NCI-H2029 treated with DMSO at 0.1 percent for 48 hours (cell line): ENCODE measurements at places on chromosomes 16 and 17.

- no peak for DNase-seq
Observed at GRCh38 chr16:87172632-87173031, 144.6 kb downstream of the C16orf95 start.

GRCh38 chr17:73757420-73757819, 113.2 kb upstream of the SDK2 start:
- DNase-seq, result peak; percentile 86

GRCh38 chr16:72073560-72074230, 10.7 kb downstream of the HPR start:
- no peak for DNase-seq

GRCh38 chr16:68179855-68180254, 56.1 kb downstream of the ESRP2 start:
- no peak for DNase-seq

DNA sequence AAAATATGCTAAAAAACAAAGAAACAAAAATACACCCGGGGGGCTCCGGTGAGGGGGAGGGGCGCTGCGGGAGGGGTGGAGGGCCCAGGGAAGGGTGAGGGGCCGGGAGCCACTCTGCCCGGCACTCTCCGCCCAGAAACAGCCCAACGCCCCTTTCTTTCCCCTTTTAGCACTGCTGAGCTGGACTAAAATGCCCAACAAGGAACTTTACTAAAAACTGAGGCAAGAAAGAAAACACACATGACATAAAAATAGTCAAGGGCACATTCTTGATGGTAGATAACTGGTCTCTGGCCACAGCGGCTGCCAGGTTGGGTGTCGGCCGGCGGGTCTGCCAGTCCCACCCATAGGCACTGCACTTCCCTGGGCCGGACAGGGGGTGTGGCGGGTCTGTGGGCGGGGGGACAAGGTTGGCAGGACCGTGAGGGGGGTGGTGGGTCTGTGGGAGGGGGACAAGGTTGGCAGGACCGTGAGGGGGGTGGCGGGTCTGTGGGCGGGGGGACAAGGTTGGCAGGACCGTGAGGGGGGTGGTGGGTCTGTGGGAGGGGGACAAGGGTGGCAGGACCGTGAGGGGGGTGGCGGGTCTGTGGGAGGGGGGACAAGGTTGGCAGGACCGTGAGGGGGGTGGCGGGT, 20.9 kb downstream of the METRNL start:
- DNase-seq, result no peak

DNA sequence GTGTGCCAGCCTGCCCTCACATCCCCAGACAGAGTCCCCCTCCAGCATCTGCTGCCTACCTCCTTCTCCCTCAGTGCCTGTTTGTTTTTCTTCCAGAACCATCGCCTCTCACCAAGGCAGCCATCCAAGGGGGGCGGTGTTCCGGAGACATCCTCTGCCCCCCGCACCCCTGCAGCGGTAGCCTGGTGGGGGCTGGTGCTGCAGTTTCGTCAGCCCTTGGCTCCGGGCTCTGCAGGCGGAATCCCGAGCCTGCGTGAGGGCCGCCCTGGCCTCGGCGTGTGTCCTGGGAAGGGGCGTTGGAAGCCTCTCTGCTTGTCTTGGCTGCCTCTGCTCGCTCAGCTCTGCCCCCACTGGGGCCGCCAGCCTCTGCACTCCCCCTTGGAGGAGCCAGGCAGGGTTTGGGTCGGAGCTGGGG, 126.0 kb upstream of the CIBAR2 start:
- DNase-seq, result no peak

DNA sequence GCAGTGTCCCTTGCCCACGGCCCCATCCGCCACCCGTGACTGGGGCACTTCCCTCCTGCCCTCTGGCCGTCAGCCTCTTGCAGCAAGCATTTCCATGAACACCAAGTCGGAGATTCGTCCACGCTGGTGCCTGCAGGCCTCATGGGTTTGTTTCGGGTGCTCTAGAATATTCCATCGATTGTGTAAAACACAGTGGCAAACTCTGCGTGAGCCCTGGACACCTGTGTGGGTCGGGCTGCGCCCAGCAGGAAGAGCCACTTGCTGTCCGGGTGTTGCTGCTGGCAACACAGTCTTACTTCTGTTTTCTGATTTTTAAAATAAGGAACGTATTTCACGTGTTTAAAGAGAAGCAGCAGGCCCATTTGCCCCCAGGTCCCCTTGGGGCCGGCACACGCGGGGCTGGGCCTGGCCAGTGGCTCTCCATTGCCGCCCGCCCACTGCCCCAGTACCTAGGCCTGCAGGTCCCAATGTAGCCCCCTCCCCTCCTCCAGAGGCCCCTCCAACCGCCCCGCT, 10.0 kb downstream of the CYBC1 start:
- no peak for DNase-seq

GRCh38 chr17:29150161-29150560, 30.0 kb downstream of the MYO18A start:
- no peak for DNase-seq

- peak; percentile 37 for DNase-seq
Observed at GRCh38 chr16:57502048-57502775, 15.9 kb upstream of the DOK4 start.

- peak; percentile 69 for DNase-seq
Observed at GRCh38 chr16:51982715-51983680, 563.9 kb downstream of the TOX3 start.

DNA sequence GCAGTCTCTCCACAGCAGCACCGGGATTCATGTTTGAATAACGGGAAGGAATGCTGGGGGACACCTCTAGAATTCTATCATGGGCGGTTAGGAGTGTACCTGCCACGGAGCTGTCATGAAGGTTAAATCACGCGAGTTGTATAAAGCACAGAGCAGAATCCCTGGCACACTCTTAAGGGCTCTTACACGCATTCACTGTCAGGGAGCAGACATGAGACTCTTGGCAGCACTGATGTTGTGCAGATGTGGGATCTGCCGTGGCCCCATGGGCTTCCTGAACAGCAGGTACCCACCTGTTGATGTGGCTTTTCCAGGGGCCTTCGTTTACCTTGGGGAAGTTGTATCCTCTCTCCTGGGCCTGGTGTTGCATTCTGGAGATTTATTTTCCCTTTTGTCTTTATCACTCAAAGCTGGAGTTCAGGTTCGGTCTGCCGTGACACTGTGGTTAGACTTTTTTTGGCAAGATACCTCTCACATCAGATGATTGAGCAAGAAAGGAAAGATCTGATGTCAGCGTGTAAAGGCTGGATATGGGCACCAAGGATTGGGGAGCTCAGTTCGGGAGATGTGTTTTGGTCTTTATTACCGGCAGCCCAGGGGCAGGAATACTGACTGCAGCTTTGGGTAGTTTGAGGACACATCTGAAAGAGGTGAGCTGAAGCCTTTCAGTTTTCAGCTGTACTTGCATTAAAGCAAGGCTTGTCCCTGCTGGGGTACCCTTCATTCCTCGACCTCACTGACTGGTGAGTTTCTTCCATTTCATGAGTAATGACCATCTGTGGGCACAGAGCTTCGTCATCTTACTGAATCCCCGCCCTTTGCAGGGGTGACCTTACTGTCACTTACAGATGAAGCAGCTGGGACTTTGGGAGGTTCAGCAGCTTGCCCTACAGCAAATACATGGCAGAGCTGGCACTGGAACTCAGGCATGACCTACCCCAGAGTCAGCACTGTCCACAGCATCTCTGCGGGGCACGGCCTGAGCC, 19.3 kb downstream of the KNOP1 start:
- DNase-seq, result no peak

GRCh38 chr16:69644790-69645189, 79.0 kb downstream of the NFAT5 start:
- DNase-seq, result no peak

DNA sequence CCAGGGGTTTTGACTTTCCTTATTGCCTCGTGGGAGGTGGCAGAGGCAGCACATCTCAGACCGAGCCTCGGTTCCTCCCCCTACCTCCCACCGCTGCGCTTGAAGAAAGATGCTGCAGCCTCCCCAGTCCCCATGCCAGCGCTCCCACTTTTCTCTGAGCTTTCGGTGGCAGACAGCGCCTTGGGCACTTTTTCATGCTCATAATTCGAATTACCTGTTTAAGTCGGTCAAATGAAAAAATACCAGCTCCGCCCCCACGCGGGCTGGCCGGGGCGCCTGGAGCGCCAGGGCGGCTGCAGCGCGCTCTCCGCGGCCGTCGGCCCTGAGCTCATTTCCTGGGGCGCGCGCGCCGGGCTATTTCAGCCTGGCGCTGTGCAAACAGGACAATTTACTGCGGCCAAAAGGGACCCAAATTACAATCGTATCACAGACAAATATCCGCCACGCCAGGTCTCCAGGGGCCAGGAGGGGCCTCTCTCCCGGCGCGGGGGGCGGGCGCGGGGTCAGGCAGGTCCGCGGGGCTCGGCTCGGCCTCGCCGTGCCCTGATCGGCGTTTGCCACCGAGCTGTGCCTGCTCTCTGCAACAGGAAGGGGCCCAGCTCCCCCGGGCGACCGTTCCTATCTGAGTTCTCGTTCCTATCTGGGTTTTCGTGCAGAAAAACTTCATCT, 45.0 kb downstream of the SOST start:
- DNase-seq, result no peak

GRCh38 chr17:20170085-20170484, 160.9 kb downstream of the SPECC1 start:
- no peak for DNase-seq

DNA sequence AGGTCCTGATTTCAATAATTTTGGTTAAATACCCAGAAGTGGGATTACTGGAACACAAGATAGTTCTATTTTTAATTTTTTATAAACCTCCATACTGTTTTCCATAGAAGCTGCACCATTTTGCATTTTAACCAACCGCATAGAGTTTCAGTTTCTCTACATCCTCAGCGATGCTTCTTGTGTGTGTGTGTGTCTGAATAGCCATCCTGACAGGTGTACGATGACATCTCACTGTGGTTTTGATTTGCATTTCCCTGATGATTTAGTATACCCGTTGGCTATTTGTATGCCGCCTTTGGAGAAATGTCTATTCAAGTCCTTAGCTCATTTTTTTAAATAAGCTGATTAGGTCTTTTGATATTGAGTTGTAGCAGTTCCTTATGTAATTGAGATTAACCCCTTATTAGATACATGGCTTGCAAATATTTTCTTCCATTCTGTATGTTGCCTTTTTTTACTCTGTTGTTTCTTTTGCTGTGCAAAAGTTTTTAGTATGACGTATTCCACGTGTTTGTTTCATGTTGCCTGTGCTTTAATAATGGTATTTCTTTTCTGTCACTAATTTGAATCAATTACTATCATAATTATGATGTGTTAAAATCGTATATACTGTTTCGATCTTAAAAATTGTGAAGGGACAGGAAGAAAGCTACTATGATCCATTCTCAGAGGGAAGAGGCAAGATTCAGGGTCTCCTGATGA, 227.2 kb upstream of the MON1B start:
- no peak for DNase-seq

- no peak for DNase-seq
Observed at GRCh38 chr17:45277992-45278391, 16.1 kb upstream of the SPATA32 start.

- DNase-seq, result no peak
Observed at GRCh38 chr16:35102780-35103403, 1643.5 kb downstream of the TP53TG3F start.

GRCh38 chr16:84117494-84117843, 727 bp upstream of the MBTPS1 start:
- no peak for DNase-seq

GRCh38 chr17:51455931-51456330, 195.6 kb downstream of the UTP18 start:
- no peak for DNase-seq

- no peak for DNase-seq
Observed at GRCh38 chr16:29154088-29154487, 169.2 kb downstream of the LAT start.

DNA sequence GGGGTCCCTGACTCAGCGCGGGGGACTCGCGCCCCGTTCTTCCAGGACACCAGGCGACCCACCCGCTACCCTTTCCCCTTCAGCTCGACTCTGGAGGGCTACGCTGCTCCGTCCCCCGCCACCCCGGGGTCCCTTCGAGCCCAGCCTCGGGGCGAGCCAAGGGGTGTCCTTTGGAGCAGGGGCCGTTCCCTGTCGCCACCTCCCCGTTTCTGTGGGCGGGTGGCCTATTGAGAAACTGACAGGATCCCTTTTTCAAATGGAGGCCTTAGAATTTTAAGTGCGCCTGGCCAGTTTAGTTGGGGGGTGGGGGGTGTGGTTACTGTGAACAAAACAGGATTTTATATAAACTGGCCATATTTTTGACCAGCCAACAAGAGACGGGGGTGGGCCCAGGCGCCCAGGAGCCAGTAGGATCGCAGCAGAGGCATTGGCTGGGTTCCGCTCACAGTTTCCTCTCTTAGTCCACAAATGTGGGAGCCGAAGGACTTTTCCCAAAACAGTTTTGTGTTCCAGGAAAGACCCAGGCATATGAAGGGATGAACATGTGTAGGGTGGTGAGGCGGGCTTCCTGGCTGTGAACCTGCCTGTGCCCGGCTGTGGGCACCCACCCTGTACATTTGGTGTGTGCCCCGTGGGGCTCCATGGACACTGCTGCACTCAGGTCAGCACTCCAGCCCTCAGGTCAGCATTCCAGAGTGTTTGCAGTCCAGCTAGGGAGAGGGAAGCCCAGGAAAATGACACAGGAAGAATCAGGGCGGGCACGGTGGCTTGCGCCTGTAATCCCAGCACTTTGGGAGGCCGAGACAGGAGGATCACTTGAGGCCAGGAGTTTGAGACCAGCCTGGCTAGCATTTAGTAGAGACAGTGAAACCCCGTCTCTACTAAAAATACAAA, 722 bp upstream of the TIMP2 start:
- DNase-seq, result no peak

DNA sequence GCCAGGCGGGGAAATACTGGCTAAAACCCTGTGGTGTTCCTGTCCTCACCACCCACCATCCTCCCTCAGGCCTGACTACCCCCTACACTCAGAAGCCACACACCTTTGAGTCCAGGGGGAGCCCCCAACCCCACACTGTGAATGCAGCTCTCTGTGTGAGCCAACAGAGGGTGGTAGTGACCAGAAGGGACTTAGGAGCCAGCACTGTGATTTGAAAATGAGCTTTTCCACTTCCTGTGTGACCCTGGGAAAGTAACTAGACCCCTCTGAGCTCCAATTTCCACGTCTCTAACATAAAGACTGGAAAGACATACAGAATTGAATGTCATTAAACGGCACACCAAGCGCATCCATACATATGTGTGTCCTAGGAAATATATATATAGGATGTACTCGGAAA, 58.7 kb downstream of the SDK2 start:
- no peak for DNase-seq

GRCh38 chr17:32525122-32525521, 38.3 kb downstream of the CDK5R1 start:
- no peak for DNase-seq

DNA sequence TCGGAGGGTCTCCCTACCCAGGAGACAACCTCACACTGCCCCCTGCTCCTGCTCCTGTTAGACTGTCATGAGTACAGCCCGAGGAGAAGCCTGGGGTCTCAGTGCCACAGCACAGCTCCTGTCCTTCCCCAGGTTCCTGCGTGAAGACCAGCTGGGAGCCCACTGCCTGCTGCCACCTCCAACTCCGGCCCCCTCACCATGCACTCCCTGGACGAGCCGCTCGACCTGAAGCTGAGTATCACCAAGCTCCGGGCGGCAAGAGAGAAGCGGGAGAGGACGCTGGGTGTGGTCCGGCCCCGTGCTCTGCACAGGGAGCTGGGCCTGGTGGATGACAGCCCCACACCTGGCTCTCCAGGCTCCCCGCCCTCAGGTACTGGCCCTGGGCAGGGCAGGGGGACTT, 16.2 kb downstream of the GLIS2 start:
- DNase-seq, result no peak

GRCh38 chr16:17211797-17212196, 259.0 kb downstream of the XYLT1 start:
- no peak for DNase-seq

- DNase-seq, result no peak
Observed at GRCh38 chr17:58329035-58329809, 627 bp upstream of the TSPOAP1 start.

GRCh38 chr17:76673729-76674128, 30.2 kb upstream of the ST6GALNAC1 start:
- no peak for DNase-seq
